ENCODE measurements at places on chromosomes 6 and 20. TPM values are rescaled to one million over a fixed set of nuclear protein-coding genes. Genes with fewer than 3 reads are reported as not detected.

DNA sequence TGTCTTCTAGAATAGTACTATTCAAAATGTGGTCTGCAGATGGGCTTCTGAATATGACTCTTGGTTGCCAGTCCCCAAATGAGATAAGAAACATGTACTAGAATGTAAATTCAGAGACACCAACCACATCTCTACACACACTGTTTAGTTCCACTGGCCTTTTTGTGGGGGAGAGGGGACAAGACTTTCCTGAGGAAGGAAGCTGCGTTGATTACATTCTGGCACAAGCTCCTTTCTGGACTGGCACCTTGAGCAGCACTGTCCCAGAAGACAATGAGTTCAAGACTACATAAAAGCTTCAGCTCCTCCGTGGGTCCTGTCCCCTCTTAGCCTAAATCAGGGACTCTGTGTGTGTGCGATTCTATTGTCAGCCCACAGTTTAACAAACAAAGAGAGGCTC, 6.9 kb upstream of the IYD start:
- no peak for DNase-seq

DNA sequence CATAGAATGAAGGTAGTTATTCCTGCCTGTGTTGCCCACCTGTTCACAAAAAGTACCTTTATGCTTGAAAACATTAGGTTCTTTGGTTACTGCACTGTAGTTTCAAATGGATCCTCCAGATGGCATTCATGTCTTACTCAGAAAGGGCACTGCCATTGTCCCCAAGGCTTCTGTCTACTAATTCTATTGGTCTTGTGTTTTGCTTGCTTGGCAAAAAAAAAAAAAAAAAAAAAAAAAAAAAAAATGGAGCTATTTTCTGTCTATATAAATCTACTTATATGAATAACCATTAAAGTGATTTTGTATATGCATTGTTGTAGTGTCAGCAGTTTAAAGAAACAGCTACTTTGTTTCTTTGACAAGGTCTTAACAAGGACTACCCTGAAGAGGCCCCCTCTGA, 12.7 kb upstream of the EFHC1 start:
- peak; percentile 68 for DNase-seq

The XKR7 gene
- polyA plus RNA-seq: not detected

GRCh38 chr20:43925801-43926200, 11.1 kb downstream of the TOX2 start:
- DNase-seq: no peak
